ENCODE measurements at places on chromosomes 4 and X. TPM values are rescaled to one million over a fixed set of nuclear protein-coding genes. Genes with fewer than 3 reads are reported as not detected.

The KIAA1210 gene
- not detected for polyA plus RNA-seq

The EVC2 gene
- polyA plus RNA-seq: 0.04 TPM

The TACR3 gene
- polyA plus RNA-seq: not detected

- H3K4me3 ChIP-seq: no peak overlapping the region
- no peaks in the 10 kb centered on the region for H3K27me3 ChIP-seq
- H3K36me3 ChIP-seq: no peaks in the 10 kb centered on the region
- no peak for DNase-seq
- H3K27ac ChIP-seq: no peak overlapping the region
- H3K4me1 ChIP-seq: no peaks in the 10 kb centered on the region
Observed at GRCh38 chr4:5009796-5010195, 9.5 kb downstream of the CYTL1 start.

DNA sequence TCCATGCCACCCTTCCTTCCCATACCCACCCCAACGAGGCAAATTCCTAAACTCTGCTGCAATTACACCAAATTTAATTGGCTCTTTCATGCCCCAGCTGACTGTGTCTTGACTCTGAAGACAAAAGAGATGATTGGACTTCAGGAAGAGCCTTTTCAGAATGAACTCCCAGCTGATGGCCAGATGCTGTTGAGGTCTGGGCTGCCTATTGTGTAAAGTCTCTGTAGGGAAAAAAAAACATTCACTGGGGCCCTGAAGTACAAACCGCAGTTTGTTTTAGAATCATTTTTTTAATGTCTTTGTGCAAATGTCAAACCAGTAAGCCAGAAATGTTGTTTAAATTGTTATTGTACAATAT is 174.8 kb downstream of the HHIP start:
- DNase-seq: no peak
- H3K4me1 ChIP-seq: no peaks in the 10 kb centered on the region
- H3K27ac ChIP-seq: no peak overlapping the region
- H3K4me3 ChIP-seq: no peak overlapping the region
- H3K36me3 ChIP-seq: no peaks in the 10 kb centered on the region
- no peaks in the 10 kb centered on the region for H3K27me3 ChIP-seq

DNA sequence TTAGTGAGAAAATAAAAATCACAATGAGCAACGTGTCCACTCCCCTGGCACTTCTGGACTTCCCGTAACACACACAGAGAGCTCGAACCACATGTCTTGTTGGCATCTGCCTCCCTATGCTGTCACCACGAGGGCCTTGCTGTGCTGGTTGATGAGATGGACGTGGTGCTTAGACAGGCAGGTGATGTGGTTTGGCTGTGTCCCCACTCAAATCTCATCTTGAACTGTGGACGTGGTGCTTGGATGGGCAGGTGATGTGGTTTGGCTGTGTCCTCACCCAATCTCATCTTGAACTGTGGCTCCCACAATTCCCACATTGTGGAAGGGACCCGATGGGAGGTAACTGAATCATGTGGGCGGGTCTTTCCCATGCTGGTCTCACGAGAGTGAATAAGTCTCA is 40.0 kb downstream of the FGFRL1 start:
- peaks cover 10% of the 10 kb centered on the region for H3K4me1 ChIP-seq
- H3K4me3 ChIP-seq: no peak overlapping the region
- H3K36me3 ChIP-seq: no peaks in the 10 kb centered on the region
- no peak for DNase-seq
- no peak overlapping the region for H3K27ac ChIP-seq
- peaks cover 21% of the 10 kb centered on the region for H3K27me3 ChIP-seq
